ENCODE measurements at places on chromosomes 4 and X.

GRCh38 chrX:103629318-103630170 lies 769 bp downstream of the TCEAL1 start:
- DNase-seq, result peak; percentile 57

DNA sequence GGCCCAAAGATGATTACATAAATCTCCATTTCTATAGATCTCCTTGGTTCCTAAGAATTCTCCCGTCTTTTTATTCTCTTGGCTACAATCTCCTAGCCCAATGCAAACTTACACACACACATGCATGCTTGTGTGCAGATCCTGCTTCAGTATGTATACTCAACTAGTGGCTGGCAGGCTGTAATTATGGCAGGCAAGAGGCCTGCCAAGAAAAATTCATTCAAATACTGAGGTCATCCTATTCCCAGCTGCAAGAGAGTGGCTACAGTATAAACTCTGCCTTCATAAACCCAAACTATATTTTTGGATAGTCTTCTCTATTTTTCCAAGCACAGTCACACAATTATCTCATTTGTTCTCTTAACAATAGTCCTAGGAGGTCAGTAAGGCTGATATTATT lies 95.2 kb downstream of the SHROOM4 start:
- no peak for DNase-seq

DNA sequence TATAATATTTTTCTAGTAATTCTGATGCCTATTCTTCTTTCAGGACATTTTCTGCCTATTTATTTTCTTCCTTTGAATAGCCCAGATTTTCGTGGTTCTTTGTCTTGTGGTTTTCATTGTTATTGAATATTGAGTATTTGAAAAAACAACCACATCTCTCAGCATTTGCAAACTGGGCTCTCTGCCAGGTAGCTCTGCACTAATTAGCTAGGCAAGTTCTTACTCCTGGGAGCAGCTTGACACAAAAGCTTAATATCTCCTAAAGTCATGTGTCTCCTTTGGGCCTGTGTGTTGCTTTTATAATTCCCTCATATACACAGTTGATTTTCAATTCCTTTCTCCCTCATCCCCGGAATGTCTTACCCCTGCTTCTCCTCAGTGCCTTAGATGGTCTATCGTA lies 413.5 kb upstream of the GRIA3 start:
- no peak for DNase-seq

DNA sequence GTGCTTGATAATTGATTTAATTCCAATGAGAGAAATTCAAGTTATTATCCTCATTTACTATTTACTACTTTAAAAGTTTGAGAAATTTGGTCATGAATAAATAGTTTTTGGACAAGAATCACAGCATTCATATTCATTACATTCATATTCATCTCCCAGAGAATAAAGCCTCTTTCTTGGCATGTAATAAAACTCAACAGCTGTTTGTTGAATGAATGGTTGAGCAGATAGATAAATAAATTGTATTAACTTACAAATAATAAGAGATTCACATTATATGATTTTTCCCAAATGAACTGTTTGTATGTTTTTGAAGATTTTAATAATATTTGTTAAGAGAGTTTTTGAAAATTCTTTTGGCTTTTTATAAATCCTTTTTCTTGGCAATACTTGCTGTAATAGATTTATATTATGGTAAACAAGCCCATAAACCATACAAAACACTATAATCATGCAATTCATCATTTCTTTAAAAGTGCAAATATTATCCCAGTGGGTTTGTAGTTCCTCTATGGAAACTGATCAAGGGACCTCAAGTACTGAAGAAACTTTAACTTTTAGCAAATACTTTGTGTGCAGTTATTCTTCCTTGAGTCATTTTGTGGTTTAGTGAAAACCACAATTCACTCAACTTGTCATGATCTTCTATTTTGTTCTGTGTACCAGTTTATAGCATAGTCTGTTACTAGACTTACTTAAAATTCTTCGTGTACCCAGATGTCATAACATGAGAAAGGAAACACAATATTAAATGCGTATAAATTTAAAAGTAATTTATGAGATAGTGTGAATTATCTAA lies 371.8 kb downstream of the ADGRL3 start:
- DNase-seq, result no peak

DNA sequence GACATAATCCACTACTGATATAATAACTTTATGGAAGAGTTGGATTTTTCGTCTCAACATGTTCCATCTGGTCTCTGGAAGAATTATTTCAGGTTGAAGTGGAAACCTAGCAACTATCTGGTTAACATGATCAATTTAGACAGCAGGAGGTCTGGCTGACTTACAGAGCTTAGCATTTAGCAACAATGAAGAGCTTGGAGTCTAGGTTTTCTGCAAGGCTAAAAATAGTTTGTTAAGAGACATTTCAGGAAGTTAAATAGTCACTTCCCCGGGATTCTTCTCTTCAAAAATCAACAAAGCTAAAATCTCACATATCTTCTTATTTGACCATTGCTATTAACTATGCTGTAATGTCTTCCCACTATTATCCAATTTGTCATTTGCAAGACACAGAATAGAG lies 418.6 kb upstream of the DIPK2B start:
- DNase-seq, result no peak
